ENCODE measurements at places on chromosomes 7 and 10. TPM values are rescaled to one million over a fixed set of nuclear protein-coding genes. Genes with fewer than 3 reads are reported as not detected.

The PTF1A gene
- total RNA-seq: not detected

The EPHB4 gene
- total RNA-seq: 39.8 TPM

DNA sequence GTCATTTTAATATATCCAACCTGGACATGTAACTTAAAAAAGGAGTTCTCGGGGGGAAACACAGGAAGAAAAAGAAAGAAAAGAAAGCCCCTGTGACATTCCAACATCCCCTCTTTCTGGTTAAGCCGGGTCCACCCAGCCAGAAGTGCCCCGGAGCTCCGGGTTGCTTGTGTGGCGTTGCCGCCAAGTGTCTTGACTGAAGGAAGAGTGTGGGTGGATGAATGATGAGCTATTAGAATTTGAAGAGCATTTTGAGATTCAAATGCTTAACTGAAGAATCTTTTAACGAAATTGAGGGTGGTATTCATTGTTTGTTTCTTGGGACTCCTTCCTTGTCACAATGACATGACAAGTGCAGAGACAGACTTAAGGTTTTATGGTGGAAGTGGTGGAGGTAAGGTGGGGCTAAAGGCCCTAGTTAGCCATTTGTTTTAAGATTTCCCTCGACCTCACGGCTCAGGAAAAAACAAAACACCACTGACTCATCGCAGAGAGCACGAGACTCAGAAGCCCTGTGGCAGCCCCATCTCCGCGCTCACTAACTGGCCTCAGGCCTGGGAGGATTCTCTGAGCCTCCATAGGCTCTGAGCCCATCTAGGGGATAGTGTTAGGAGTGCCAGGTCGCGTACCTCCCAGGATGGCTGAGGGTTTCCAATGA, 1.8 kb upstream of the GLI3 start:
- DNase-seq: peak; percentile 28
- H3K36me3 ChIP-seq: 0 out of 2 replicates have a peak, but pooled peaks cover 3% of the 10 kb centered on the region
- peaks cover 36% of the 10 kb centered on the region for H3K4me1 ChIP-seq
- no peak overlapping the region for H3K4me3 ChIP-seq
- no peak overlapping the region for H3K27ac ChIP-seq

GRCh38 chr10:102596506-102596971, 47.7 kb upstream of the TRIM8 start:
- peak; percentile 50 for DNase-seq
- H3K4me3 ChIP-seq: no peak overlapping the region
- no peak overlapping the region for H3K27ac ChIP-seq
- peaks cover 27% of the 10 kb centered on the region for H3K4me1 ChIP-seq
- peaks cover 20% of the 10 kb centered on the region for H3K36me3 ChIP-seq

DNA sequence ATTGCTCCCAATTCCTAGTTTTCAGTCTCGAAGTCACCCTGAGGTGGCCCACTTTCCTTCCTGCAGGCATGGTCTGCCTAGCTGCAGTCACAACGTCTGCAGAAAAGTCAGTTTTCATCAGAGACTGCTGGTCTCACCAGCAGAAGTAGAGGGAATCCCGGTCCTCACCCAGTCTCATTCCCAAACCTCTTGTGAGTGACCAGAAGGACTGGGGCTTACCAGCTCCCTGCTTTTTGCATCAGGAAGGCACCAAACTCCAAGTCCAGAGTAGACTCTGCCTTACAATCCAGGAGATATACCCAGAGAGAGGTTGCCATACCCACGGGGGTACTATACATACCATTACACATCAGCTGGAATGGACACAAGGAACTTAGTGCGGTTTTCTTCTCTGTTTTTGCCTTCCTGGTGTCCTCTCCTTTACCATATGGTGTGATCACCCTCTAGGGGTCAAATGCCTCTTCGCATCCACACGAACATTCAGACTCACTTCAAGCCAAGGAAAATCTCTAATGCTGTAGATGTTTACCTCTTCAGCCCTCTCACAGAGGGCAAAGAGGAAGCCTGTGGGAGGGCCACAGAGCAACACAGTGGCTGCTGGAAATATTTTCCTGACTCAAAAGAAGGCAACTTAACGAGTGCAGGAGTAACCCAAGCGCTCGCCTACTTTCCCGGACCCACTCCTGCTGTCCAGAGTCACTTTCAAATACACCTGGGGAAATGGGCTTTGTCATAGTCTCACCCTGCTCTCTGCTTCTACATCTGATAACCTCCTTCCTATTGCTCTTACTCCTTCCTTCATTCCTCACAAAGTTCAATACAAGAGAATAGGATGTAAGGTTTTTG, 220.9 kb downstream of the C7orf25 start:
- no peaks in the 10 kb centered on the region for H3K27me3 ChIP-seq
- no peak overlapping the region for H3K27ac ChIP-seq
- H3K4me3 ChIP-seq: no peak overlapping the region
- no peaks in the 10 kb centered on the region for H3K36me3 ChIP-seq
- DNase-seq: no peak

DNA sequence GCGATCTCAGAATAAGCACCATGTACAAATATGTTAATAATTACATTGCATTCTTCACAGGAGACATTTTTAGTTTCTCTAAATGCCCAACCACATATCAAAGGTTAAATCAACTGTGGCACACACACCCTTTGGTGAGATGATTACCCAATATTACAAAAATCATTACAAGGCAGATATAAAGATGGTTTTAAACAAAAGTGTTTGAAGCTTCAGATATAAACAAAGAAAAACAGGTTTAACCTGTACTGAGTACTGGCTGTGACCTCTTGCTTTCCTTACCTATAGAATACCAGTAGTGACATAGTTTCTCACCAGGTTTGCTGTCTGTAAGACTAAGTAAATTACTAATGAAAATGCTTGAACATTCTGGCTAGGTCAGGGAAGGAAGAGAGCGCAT, 360.0 kb upstream of the IGFBP3 start:
- no peaks in the 10 kb centered on the region for H3K27me3 ChIP-seq
- H3K36me3 ChIP-seq: no peaks in the 10 kb centered on the region
- H3K27ac ChIP-seq: no peak overlapping the region
- DNase-seq: no peak
- H3K4me3 ChIP-seq: no peak overlapping the region
- no peaks in the 10 kb centered on the region for H3K4me1 ChIP-seq

Data from SJSA1 (cell line).